ENCODE measurements at places on chromosomes 16 and 17.
A peak's percentile ranks its signal among the peaks of the same experiment; 100 is the strongest.

GRCh38 chr17:72661945-72662826 is 430.3 kb downstream of the SLC39A11 start:
- no peak for DNase-seq

DNA sequence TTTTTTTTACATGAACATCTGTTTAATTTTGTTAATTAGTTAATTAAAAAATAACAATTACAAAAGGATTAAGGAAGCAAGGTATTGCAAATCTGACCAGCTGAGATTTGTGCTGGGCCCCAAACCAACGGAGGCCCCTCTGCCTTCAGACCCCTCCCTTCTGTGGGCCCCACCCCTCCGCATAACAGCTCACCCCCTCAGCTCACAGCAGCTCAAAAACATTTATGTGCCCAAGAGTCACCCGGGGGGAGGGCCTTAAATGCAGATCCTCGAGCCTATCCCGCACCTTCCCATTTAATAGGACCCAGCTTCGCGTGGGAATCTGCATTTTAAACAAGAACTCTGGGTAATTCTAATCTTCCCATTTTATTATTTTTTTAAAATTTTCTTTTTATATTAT is 75.0 kb downstream of the MGAT5B start:
- no peak for DNase-seq

- DNase-seq: no peak
Measured at GRCh38 chr16:54136276-54136625, 150.3 kb downstream of the IRX3 start.

GRCh38 chr16:66480265-66481080 is 53.4 kb downstream of the BEAN1 start:
- DNase-seq: no peak

- DNase-seq: no peak
Measured at GRCh38 chr17:39729280-39729851, 966 bp downstream of the MIEN1 start.

GRCh38 chr17:65750631-65751115 is 189.2 kb upstream of the AXIN2 start:
- DNase-seq: peak; percentile 43

- no peak for DNase-seq
Measured at GRCh38 chr17:28385037-28385400, 13.5 kb downstream of the SARM1 start.

DNA sequence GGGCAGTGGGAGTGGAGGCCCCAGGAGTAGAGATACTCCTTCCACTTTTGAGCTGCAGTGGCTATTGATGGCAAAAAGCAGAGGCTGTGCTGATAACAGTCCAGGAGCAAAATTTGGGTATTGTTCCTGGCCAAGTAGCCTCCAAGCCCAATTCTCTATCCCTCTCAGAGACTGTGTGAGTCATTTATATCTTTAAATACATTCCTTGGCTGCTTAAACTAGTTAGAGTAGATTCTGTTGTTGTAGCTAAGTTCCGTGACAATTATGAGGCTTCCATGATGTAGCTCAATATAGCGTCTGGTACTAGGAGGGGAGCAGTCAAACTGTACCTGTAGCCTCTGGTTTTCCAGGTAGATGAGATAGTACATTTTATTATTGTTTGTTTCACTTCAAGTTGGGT is 19.9 kb upstream of the UBE2G1 start:
- DNase-seq: no peak

DNA sequence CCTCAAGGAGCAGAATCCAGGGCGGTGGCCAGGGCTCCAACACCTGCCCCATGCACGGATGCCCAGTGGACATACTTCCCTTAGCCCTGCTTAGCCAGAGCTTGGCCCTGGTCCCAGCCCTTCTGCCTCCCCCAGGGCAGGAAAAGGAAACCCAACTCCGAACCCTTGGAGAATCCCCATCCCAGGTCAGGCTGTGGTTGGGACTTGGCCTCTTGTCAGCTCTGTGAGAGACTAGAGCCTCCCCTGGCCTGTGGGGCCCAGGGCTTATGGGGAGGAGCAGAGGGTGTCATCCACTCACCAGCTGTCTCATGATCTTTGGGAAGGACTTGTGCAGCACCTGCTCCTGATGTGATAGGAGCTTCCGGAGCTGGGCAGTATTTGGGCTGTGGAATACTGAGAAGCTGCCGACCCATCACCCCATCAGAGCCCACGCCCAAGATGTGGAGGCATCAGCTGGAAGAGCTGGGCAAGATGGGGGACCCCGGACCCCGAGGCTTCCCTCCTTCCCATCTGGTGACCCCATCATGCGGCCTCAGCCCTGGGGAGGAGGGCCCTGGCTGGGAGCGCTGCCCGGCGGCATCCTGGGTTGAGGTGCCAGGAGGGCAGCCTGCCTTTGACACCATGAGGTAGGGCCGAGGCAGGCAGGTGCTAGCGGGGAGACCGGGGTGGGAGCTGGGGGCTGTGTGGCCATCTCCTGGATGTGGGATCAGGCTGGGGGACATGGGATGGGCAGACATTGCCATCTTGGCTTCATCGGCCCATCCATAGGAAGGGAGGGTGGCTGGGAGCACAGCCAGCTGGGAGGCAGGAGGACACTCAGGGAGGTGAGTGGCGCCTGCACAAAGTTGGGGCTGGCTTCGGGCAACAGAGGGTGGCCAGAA is 45.1 kb downstream of the TNFRSF13B start:
- no peak for DNase-seq

GRCh38 chr17:41466988-41467387 is at the start of gene KRT32:
Gene KRT32 (minus strand): TSS chr17:41467386. CDS start chr17:41467325, 61 bp downstream.
- no peak for DNase-seq

GRCh38 chr16:720990-721764 is at the start of gene ANTKMT:
Gene ANTKMT (plus strand): TSS chr16:721146. CDS start chr16:721275, 129 bp downstream.
- DNase-seq: peak; percentile 80

DNA sequence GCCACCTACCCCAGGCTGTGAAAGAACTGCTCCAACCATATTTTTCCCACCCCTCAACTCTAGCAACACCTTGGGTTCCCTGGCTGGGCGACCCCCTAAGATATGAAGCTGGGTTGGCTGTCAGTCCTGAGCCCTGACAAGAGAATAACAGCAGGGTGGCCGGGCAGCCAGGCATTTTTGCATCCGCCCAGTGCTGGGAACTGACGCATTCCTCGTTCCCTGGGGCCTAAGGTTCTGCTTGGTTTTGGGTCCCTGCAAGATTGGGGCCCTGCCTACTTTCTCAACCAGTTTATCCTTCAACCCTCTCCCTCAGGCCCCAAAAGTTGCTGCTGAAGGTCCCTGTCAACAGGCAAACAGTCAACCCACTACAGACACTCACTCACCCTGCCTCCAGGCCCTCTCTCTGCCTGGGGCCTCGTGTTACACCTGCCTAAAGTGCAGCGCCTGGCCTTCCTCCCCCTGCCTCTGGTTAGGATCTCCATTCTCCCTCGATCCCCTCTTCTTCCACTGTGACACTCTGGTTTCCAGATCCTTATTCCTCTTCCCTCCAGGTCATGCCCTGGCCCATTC is 151.5 kb downstream of the STX8 start:
- no peak for DNase-seq

DNA sequence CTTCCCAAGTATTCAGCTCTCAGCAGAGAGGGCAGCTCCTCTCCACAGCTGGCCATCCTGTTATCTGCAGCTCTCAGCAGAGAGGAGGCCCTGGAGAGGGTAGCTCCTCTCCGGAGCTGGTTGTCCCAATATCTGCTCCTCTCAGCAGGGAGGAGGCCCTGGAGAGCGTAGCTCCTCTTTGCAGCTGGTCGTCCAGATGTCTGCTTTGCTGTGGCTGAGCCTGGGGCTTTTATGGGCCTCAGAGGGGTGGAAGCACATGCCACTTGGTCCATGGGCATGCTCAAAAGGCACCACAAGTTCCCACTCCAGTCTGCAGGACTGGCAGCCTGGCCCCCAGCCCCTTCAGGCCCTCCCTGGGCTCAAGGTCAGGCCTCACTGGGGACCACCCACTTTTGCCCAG is 314.3 kb downstream of the KCNJ2 start:
- no peak for DNase-seq

- DNase-seq: no peak
Measured at GRCh38 chr16:4698321-4699045, 5.1 kb downstream of the NUDT16L1 start.

- no peak for DNase-seq
Measured at GRCh38 chr17:69357701-69358100, 30.8 kb upstream of the ABCA5 start.

- peak; percentile 32 for DNase-seq
Measured at GRCh38 chr17:31488264-31488981, 96.9 kb downstream of the RAB11FIP4 start.

GRCh38 chr17:74601944-74602572 is 10.0 kb upstream of the CD300LD start:
- no peak for DNase-seq

GRCh38 chr17:78438694-78439325 is 60.4 kb downstream of the PGS1 start:
- DNase-seq: no peak

DNA sequence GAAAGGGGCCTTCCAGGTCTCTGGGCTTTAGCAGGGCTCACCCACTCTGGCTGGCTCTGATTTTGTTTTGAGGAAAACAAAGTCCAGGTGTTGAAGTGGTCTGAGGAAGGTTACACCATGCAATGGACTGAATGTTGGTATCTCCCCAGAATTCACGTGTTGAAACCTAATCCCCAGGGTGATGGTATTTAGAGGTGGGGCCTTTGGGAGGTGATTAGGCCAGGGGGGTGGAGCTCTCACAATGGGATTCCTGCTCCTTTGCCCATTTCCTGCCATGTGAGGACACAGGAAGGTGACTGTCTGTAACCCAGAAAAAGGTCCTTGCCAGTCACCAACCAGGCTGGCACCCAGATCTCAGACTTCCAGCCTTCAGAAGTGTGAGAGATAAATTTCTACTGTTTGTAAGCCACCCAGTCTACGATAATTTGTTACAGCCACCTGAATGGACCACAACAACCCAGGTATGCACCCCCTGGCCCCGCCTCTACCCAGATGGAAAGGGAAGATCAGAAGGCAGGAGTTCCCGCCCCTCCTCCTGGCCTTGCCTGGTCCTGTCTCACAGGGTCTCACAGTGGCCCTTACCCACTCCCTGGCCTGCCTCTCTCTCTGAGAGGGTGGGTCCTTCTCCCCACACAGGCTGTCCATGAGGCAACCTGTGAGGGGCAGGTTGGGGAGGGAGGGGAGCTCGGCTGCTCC is 32.0 kb downstream of the LRRC75A start:
- no peak for DNase-seq

GRCh38 chr17:21510686-21511362 is 134.7 kb downstream of the KCNJ12 start:
- no peak for DNase-seq

DNA sequence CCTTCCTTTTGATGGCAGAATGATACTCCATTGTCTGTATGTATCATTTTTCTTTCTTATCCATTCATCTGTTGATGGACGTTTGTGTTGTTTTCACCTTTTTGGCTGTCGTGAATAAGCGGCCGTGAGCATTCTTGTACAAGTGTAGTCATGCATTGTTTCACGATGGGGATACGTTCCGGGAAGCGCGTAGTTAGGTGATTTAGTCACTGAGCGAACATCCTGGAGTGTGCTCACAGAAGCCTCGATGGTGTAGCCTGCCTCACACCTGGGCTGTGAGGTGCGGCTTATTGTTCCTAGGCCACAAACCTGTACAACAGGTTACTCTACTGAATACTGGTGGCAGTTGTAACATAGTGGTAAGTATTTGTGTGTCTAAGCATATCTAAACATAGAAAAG is 136.5 kb downstream of the CMIP start:
- no peak for DNase-seq
